ENCODE measurements at places on chromosomes 5 and 9. TPM values are rescaled to one million over a fixed set of nuclear protein-coding genes. Genes with fewer than 3 reads are reported as not detected.

DNA sequence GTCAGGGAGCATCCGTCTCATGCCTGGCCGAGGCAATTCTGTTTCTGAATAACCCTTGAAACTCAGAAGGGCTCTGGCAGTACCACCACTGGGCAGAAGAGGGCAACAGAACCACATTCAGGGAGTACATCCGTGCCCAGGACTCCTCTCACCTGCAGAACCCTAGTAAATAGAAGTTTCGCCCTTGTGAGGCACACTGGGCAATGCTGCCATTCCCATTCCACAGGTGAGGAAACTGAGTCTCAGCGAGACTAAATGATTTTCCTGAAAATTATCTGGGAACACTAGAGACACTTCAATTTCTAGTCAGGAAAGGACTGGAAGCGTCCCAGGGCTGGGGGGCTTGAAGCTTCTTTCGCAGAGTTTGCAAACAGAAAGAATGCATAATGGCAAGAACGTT lies 74.7 kb downstream of the FGF1 start:
- DNase-seq, result peak; percentile 63

GRCh38 chr9:4211806-4212205 lies 88.1 kb downstream of the GLIS3 start:
- DNase-seq, result no peak

DNA sequence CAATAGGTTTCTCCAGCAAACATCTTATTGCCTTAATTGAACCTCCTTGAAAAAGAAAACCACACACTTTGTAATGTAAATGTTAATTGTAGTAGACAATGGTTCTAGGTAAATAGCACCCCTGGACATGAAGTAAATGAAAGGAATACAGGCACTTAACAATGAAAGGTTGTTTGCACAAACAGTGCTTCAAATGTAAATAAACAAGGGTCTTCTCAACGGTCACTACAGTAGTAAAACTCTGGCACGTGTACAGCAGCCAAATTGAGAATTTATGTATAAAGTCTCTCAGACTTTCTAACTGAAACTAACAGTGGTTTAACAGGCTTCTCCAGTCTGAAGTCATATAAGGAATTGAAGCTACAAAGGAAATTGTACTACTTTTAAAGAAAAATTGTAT lies 218.3 kb downstream of the MEF2C start:
- DNase-seq, result no peak

DNA sequence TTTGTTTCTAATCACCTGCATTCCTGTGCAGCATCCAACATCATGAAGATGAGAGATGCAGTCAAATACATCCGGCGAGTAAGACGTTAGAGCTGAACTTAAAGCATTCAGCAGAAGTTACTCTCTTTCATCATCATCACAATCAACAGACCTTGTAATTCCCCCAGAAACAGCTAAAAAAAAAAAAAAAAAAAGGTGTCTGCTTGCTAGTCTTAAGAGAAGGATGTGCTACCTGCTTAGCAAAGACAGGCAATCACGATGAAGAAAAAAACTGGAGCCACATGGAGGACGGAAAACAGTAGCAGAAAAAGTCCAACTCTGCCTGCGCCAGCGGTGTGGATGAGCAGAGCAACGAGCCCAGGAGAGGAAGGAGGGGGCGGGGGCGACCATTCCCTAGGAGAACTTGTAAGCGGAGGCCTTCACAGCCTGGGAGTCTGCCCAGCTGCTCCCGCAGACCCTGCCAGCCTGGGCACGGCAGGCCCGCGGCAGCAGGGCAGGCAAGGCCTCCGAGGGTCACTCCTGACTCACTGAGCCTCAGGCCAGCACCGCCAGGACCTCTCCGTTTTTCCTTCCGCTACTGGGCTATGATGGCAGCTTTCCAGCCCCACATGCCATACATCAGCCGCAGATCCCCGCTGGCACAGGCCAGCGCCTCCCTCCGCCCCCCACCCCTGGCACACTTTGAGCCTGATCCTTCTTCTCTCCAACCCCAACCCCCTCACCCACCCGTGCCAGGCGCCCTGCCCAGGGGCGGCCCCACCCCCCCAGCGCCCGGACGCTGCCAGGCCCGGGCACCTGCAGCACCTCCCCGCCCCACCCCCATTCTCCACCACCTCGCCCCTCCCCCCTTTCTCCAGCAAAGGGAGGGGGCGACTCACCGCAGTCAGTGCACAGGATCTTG lies 1.4 kb downstream of the NRG2 start:
- DNase-seq, result peak; percentile 59

- no peak for DNase-seq
These were observed 106.4 kb downstream of the HSD17B3 start for GRCh38 chr9:96195541-96195940.

DNA sequence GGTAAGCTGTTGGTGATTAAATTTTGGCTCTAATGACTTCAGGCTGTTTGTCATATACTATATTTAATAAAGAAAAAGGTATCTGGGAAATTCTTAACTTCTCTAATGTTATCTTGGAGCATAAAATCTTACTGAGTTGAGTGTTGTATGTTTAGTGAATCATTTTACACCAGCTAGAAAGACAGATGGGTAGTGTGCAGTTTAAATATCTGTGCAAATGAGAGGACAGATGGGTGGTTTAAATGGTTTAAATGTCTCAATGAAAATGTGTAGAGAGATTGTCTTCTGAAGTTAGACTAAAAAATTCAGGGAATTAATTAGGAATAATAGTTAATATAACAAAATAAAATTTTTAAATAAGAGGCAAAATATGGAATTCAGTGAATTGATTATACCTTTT lies 114.5 kb downstream of the FER start:
- no peak for DNase-seq

DNA sequence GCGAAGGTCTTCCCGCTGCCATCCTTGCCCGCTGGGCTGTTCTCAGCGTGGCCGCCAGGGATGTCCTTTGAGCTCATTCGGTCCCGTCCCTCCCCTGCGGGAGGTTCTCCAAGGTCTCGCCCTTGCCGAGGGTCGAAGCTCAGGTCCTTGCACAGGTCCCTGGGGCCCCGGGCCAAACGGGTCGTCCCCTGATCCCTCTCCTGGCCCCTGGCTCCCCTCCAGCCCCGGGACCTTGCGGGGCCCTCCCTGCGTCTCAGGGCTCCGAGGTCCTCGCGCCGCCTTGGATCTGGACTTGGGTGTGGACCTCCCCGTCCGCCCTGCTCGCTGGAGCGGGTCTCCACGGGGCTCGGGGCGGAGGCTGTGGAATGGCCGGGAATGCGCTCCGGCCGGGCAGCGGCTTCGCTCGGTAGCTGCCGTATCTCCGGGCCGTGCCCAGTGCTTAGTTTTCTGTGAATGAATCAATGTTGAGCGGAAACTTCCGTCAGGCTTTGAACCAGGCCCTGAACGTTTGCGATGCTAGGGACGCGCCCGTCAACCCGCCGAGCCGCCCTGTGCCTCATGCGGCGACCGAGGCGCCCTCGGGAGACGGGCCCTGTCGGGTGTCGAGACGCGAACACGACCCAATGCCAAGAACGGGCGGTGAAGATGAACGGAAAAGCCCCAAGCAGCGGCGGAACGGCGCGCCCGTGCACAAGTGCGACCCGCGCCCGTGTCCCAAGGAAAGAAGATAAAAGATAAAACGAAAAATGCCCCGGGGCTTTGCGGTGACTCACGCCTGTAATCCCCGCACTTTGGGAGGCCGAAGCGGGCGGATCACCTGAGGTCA lies 780 bp downstream of the RNU6ATAC start:
- no peak for DNase-seq

DNA sequence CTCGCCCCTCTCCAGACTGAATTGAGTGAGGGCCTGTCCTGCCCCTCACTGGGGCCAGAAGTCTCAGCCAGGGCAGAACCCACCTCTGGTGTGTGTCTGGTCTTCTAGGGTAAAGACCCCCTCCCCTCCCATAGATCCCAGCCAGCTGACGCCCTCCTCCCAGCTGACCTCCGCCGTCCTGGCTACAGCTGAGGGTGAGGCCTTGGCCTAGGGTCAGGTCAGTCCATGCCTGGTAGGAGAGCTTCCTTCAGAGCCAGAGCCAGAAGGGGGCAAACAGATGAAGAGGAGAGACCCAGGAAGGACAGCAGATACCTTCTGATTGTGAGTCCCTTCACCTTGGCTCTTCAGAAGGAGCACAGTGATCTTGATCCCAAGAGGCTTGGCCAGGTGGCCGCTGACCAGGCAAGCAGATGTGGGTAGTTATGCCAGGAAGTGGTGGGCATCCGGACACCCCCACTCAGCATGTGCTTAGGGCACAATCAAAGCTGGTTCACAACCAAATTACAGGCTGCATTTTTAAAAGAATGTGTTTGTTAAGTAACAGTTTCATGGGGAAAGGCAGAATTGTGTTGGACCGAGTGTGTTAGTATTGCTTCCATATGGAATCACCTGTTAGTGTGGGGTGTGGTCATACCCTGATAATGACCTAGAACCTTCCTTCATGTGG lies 29.9 kb downstream of the JADE2 start:
- no peak for DNase-seq

DNA sequence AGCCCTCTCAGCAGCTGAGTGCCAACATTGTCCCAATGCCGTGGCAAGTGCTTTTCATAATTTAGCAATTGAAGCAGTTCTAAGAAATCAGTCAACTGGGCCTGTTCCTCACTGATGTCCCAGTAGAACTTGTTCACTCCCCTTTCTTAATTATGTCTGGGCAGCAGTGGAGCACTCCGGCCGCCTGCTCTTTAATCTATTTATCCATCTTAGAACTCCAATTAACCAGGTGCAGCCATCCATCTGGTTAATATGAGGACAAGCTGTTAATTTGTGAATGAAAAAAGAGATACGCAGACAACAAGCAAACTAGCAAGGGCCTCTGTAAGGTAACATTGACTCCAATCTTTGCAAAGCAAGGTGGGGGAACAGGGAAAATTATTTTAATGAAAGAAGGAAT lies 39.4 kb downstream of the MAT2B start:
- DNase-seq, result no peak

GRCh38 chr5:88713818-88714217 lies 169.2 kb downstream of the MEF2C start:
- no peak for DNase-seq

GRCh38 chr9:17018540-17019196 lies 116.2 kb upstream of the CNTLN start:
- no peak for DNase-seq

DNA sequence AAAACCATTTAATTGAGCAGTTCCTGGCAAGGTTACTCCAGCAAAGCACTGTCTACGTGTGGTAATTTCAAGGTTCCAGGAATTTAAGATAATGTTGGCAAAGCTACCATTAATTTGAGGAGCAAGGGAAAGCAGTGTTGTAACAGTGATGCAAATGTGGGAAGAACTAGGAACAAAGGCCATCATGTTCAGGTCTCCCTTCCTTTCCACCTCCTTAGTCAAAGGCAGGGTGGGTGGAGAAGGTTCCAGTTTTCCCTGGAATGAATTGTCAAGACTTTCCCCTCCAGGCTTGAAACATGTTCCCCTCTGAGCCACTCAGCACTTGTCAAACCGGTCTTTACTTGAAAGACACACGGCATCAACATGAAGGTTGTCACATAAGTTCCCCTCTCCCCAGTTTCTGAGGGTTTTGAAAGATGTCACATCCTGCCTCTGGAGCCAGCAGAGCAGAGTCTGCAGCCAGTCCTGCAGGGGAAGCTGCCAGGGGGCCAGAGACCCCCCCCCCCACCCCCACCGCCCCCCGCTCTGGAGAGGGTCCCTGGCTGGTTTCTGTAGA lies 226.0 kb downstream of the GAS1 start:
- DNase-seq, result no peak

DNA sequence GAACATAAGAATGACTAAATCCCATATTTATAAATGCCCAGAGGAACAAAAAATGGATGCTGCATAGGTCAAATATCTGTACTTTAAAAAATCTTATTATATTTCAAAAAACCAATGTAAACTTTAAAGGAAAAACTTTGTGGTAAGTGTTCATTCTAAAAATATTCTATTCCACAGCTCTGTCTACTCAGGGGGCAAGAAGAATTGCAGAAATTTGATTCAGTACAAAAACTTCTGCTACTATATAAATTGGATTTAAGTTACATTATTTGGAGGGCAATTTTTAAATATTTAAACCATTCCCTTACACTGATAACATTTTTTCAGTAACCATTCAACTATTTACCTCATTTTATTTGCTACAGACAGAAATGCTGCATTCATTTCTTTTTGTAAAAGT lies 32.1 kb downstream of the NFIB start:
- DNase-seq, result no peak

DNA sequence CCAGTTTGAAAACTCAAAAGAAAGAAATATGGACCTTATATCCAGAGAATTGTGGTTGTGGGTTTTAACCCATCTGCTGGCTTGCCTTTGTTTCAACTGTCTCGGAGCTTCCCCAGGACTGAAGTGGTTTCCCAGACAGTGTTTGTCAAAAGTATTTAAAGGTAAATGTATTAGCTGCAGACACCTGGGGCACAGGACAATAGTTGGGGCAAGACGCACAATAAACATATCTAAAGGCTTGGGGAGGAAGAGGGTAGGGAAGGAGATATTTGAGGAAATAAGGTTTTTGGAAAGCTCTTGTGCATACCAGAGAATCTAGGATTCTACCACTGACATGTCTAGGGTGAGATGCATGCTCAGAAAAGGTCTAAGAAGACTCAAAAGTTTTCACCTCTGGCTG lies 99.0 kb downstream of the ADAMTS2 start:
- DNase-seq, result no peak

- no peak for DNase-seq
These were observed 296.9 kb downstream of the ADGRV1 start for GRCh38 chr5:90855296-90856010.

- DNase-seq, result no peak
These were observed 461.2 kb downstream of the CDH12 start for GRCh38 chr5:22391956-22392355.

- no peak for DNase-seq
These were observed 244.3 kb upstream of the PUM3 start for GRCh38 chr9:3088219-3088618.

DNA sequence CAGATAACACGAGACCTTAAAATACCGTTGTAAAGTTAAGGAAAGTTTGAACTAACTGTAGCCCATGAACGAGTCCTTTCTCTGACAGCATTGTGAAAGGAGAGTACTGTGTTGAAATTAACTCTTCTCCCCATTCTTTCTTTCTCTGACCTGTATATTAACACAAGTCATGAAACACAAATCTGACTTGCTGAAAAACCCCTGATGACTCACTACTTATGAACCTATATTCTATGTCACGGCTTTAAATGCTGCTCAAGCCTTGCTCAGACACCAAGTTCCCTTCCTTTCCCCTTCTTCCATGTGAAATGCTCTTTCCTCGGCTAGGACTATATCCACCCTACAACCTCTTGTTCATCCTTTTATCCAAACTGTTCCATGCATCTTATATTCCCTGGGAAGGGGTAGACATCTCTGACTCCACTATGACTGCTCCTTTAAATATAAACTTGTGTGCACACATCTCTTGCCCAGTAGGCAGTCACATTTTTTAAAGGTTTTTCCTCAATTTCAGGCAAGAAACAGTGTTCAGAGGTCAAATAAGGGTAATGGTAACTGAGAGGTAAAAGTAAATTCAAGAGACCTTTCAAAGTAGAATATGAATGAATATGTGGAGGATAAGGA lies 142.9 kb downstream of the NFIB start:
- DNase-seq, result no peak

The IFNA10 gene
- polyA plus RNA-seq, result not detected

The SNCAIP gene
- polyA plus RNA-seq, result 5.7 TPM

The LRRC70 gene
- 3.1 TPM for polyA plus RNA-seq

The SLC9A3 gene
- polyA plus RNA-seq, result 2.8 TPM
